ENCODE measurements at places on chromosomes 1 and 21.

GRCh38 chr1:224223819-224224714, 41.0 kb downstream of the DEGS1 start:
- peaks cover 10% of the 10 kb centered on the region for H3K36me3 ChIP-seq
- no peak for DNase-seq
- no peak overlapping the region for H3K4me3 ChIP-seq
- H3K27me3 ChIP-seq = peaks cover 2% of the 10 kb centered on the region

DNA sequence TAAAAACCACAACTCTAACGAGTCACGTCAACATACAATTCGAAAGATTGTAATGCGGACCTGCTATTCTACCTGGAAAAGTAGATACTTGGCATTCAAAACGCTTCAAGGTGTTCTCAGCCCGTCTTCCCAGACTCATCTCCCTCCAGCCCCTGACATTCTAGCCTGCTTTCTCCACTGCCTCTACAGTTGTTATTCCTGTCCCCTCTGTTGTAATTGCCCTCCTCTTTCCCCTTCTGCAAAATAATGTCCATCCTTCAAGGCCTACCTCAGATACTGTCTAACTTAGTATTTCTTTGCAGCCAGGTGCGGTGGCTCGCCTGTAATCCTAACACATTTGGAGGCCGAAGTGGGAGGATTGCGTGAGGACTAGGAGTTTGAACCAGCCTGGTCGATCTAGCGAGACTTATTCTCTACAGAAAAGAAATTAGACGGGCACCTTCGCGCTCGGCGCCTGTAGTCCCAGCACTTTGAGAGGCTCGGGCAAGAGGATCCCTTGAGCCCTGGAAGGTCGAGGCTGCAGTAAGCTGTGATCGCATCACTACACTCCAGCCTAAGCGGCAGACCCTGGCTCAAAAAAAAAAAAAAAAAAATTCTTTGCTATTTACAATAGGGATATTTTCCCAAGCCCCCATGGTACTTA, 756 bp upstream of the RBM34 start:
- peak overlapping the region; percentile 93 for H3K4me3 ChIP-seq
- H3K27ac ChIP-seq = peak overlapping the region; percentile 96
- peaks cover 24% of the 10 kb centered on the region for H3K36me3 ChIP-seq
- DNase-seq = no peak
- H3K27me3 ChIP-seq = no peaks in the 10 kb centered on the region
- H3K4me1 ChIP-seq = peaks cover 26% of the 10 kb centered on the region

GRCh38 chr1:224182057-224182865, 779 bp upstream of the DEGS1 start:
- DNase-seq = peak; percentile 65
- H3K4me3 ChIP-seq = peak overlapping the region; percentile 83
- H3K27me3 ChIP-seq = peaks cover 3% of the 10 kb centered on the region
- H3K36me3 ChIP-seq = peaks cover 36% of the 10 kb centered on the region

GRCh38 chr21:32907521-32907920, 118.2 kb upstream of the OLIG2 start:
- no peaks in the 10 kb centered on the region for H3K4me1 ChIP-seq
- no peak for DNase-seq
- H3K36me3 ChIP-seq = no peaks in the 10 kb centered on the region
- H3K27me3 ChIP-seq = peaks cover 2% of the 10 kb centered on the region
- no peak overlapping the region for H3K27ac ChIP-seq

DNA sequence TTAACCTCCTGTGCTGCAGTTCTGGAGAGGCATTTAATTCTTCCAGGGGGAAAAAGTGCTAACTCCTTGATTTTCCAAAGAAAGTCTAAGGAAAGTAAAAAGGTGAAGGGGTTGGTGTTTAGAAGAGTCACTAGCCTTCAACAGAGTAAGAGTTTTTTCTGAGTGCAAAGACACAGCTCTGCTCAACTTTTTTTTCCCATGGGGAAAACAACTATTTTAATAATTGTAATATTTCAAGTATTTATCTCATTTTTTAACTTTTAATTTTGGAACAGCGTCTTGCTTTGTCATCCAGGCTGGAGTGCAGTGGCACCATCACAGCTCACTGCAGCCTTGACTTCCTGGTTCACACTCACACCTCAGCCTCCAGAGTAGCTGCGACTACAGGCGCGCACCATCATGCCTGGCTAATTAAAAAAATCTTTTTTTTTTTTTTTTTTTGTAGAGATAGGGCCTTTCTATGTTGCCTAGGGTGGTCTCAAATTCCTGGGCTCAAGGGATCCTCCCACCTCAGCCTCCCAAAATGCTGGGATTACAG, 202.6 kb downstream of the APP start:
- H3K27me3 ChIP-seq = no peaks in the 10 kb centered on the region
- H3K36me3 ChIP-seq = peaks cover 23% of the 10 kb centered on the region
- no peak for DNase-seq
- peaks cover 11% of the 10 kb centered on the region for H3K4me1 ChIP-seq

DNA sequence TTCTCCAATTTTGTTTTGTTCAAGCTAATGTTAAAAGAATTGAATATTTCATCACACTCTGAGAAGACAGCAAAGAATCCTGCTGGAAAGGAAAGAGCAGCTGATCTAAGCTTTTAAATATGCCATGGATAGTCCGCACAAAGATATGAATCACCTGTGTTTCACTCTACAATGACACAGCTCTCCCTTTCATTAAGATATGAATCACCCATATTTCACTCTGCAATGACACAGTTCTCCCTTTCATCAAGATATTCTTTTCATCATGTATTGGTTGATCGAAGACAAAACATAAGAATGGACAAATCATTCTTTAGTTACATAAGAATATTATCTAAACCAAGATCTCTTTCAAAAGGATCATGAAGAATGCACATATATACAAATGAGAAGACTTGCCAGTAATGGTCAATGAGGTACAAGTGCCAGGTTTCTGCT, 367.3 kb downstream of the SMYD3 start:
- no peaks in the 10 kb centered on the region for H3K36me3 ChIP-seq
- no peaks in the 10 kb centered on the region for H3K27me3 ChIP-seq
- H3K4me3 ChIP-seq = no peak overlapping the region
- no peak for DNase-seq

DNA sequence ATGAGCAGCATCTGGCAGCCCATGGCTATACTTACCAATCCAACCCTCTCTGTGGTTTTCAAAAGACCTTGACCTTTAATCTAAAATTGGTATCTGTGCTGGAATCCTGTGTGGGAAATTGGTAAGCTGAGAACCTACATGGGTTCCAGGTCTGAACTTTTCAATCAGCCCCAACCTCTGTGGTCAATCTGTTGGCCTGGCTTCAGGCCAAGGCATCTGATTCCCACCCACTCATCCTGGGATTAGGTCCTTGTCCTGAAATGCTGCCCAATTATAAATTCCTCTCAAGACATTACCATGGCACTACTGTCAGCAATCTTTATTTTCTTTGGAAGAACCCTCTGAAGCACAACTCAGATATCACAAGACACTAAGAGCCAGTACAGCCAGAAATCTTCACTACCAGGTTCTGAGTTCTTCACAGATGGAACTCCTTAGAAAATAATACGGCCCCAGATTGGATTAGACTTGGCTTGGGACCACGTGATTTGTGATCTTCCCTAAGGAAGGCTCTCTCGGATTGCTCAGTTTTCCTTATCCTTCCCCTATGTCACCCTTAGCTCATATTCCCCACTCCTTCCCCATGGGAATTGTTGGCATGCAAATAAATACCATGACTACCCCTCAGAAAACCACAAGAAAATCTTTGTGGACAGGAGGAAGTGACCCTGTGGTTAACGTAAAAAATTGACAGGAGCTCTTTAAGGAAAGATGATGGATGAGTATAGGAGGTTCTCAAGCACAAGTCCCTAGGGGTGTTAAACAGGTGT, 207.9 kb upstream of the ST6GALNAC5 start:
- H3K27ac ChIP-seq = no peak overlapping the region
- H3K4me3 ChIP-seq = no peak overlapping the region
- no peaks in the 10 kb centered on the region for H3K4me1 ChIP-seq
- no peak for DNase-seq

GRCh38 chr1:203299169-203299568, 6.2 kb upstream of the BTG2 start:
- no peak overlapping the region for H3K4me3 ChIP-seq
- H3K27me3 ChIP-seq = no peaks in the 10 kb centered on the region
- no peak for DNase-seq
- H3K27ac ChIP-seq = no peak overlapping the region
- H3K36me3 ChIP-seq = no peaks in the 10 kb centered on the region

DNA sequence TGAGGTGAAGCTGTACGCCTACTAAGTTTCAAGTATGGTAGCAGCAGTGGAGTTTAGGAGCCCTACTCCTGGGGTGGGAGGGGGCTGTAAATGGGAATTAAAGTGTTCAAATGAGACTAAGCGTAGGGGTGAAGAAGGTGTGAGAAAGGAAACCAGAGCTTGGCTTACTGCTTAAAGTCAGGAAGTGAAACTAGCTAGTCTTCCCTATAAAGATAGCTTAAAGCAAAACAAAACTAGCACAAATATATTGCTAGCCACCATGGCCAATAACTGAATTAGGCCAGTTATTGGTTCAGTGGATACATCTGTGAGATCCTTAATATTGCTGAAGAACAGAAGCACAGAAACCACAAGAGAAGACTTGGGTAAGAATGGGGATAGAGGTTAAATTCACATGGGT, 492.2 kb upstream of the PKN2 start:
- peaks cover 12% of the 10 kb centered on the region for H3K27me3 ChIP-seq
- DNase-seq = no peak
- no peak overlapping the region for H3K4me3 ChIP-seq
- no peak overlapping the region for H3K27ac ChIP-seq
- peaks cover 8% of the 10 kb centered on the region for H3K4me1 ChIP-seq
